ENCODE measurements at places on chromosomes 13 and 19. TPM values are rescaled to one million over a fixed set of nuclear protein-coding genes. Genes with fewer than 3 reads are reported as not detected.

GRCh38 chr13:22000191-22000590 lies 329.3 kb downstream of the FGF9 start:
- DNase-seq = no peak

Gene PLEKHJ1
- 31.7 TPM for total RNA-seq

- no peak for DNase-seq
Measured at GRCh38 chr19:55626350-55626749, 2.0 kb upstream of the ZNF784 start.

GRCh38 chr19:49551531-49551930 lies 23.7 kb downstream of the RCN3 start:
- no peak for DNase-seq

DNA sequence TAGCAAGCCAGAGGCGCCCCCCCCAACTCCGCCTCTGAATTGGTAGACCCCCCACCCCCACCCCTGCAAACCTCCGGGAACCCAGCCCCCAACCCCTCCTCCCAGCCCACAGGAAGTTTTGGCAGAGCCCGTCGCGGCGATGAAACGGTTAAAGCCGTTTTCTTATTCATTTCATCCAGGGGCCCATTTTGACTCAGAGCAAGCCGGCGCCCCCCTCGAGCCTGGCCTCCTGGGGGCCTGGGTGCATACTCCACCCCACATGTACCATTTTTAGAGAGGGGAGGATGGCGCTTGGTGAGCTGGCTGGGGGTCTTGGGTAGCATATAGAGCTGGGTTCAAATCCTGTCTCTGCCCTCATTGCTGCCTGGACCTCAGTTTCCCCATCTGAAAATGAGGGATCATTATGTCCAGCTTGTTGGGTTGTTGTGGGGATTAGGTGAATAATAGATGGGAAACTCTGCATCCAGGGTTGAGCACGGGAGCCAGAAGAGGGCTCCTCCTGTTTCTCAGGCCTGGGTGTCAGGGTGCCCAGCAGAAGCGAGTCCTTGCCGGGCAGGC lies 7.9 kb upstream of the JUNB start:
- no peak for DNase-seq

DNA sequence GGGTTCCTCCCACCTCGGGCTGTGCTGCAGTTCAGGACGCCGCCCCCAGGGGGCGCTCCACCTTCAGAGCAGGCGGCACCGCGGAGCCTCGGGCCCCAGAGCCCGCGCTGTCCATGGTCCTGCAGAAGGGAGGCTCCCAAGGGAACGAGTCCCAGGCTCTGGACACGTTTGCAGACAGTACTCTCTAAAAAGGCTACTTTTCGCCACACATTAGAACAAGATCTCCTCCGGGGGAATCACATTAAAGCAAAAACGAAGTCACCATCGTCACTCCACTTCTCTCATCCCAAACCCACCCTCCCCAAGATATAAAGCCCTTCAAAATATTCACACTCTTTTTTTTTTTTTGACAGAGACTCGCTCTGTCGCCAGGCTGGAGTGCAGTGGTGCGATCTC lies 4.6 kb upstream of the SIGLEC10 start:
- peak; percentile 59 for DNase-seq

- peak; percentile 89 for DNase-seq
Measured at GRCh38 chr19:44051650-44052402, at the start of gene ZNF223. ZNF223 (plus strand) TSS chr19:44052036; CDS start chr19:44055177, 3,141 bp downstream.

GRCh38 chr13:37811441-37811840 lies 58.1 kb downstream of the TRPC4 start:
- peak; percentile 7 for DNase-seq

DNA sequence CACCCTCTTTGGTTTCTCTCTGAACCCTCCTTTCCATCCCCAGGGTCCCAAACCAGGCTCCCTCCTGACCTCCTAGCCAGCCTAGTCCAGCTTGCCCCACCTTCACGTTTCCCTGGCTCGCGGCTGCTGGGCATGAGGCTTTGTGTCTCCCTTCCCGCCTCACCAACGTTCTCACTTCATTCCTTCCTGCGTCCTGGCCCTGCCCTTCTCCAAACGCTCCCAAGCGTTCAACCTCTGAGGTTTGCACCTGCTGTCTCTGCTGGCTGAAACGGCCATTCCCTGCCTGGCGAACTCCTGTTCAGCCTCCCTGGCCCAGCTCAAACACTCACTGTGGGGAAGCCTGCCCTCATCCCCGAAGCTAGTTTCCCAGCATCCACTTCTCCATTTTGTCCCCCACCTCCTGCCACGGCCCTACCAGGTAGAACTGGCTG lies 12.4 kb downstream of the EPS8L1 start:
- no peak for DNase-seq

Gene CD37
- not detected for total RNA-seq

DNA sequence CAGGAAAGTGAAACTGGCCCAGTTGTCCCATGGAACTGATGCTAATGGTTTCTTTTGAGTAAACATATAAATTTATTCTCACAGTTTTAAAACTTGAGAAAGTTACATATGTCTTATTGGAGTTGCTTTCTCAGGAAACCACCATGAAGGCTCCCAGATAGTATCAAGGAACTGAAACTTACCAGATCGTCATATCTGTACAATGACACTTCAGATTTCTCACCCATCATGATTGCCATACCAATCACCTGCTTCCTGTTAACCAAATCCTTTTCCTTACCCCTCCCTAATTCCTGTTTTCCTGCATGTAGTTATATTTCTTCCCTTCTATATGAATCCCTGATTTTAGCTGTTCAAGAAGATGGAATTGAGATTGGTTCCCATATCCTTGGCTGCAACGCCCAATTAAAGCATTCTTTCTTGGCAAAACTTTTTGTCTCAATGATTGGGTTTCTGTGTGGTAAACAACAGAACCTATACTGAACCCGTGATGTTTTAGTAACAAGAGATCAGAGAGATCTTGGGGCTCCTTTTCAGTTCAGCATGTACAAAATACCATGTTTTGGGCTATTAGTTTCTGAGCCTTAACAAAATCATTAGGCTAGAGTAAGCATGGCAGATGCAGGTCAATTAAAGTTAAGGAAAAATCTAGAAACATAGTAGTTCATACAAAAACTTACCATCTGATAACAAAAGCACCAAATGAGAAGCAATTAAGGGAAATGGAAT lies 781.3 kb upstream of the MIR17HG start:
- no peak for DNase-seq

DNA sequence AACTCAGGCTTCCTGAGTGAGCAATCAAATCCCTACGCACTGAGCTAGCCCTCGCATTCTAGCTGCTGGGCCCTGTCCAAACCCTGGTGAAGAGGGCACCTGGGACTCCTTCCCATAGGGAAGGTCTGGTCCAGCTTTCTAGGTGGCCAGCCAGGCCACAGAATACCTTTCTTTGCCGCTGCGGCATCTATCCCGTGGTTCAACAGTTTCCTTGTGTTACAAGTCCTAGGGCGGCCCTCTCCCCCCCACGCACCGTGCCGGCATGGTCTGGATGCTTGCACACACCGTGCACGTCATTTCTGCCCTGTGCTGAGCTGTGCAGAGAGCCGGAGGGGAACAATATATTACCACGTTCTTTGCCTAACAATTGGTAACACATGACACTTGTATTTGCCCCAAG lies 164.6 kb upstream of the TSHZ3 start:
- no peak for DNase-seq

- DNase-seq = no peak
Measured at GRCh38 chr19:42069619-42070351, at the start of gene GRIK5. GRIK5 (minus strand) TSS chr19:42070206; CDS start chr19:42065770, 4,436 bp downstream.

Gene OR7A5
- total RNA-seq = not detected

DNA sequence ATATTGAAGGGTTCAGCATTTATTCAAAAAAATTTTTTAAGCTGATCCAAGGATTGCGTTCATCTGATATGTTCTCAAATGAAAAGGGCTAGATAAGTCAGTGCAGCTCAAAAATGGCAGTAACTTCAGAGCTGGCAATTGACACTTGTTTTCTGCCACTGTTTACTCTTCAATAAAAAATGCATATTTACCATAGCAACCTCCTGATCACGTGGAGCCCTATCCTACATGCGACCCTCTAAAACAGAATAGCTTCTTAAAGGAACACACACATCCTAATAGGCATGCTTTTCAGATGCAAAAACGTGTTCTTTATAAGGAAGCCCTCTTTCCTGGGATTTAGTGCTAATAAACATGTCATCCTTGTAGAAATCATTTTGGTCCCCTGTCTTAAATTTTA lies 150.2 kb downstream of the ZNF536 start:
- no peak for DNase-seq

GRCh38 chr19:50268041-50268440 lies 61.1 kb downstream of the KCNC3 start:
- no peak for DNase-seq

DNA sequence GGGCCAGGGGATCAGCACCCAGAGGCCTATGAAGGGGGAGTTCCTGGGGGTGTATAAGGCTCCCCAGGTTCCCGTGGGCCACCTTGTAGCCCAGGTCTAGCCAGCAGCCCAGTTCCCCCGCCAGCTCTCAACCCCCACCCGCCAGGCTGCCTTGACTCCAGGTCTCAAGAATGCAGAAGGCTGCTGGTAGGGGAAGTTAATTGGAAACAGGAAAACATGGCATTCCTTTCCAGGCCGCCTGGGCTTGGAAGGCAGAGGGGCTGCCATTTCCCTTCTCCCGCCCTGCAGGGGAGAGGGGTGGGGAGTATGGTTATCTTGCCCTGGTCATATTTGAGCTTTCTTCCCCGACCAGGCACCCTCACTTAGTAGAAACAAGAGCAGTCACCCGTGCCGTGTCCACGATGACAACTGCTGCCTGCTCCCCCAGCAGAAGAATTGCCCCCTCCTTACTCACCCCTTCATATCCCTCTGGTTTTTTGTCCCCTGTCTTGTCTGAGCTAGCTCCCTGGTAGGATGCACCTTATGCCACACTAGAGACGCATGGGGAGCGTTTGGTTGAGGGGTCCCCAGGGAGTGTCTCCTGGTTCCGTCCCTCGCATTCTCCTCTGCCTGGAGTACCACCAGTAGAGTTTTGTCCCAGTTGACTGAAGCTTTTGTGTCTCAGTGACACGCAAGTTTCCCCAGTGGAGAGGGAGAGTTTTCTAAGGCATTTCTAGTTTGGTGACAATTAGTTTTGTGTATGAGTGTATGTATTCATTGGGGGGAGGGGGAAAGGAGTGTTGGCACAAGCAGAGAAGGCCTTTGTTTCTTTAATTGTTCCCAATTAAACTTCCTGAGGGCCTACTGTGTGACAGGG lies 4.5 kb downstream of the BICRA start:
- peak; percentile 70 for DNase-seq

GRCh38 chr19:35040826-35041547 lies 534 bp upstream of the HPN start:
- no peak for DNase-seq

GRCh38 chr13:28451482-28452217 lies 43.3 kb downstream of the FLT1 start:
- no peak for DNase-seq

Gene PIH1D1
- 122 TPM for total RNA-seq

Gene SHC2
- total RNA-seq = not detected

- no peak for DNase-seq
Measured at GRCh38 chr13:99991828-99992775, 10.5 kb downstream of the ZIC2 start.

DNA sequence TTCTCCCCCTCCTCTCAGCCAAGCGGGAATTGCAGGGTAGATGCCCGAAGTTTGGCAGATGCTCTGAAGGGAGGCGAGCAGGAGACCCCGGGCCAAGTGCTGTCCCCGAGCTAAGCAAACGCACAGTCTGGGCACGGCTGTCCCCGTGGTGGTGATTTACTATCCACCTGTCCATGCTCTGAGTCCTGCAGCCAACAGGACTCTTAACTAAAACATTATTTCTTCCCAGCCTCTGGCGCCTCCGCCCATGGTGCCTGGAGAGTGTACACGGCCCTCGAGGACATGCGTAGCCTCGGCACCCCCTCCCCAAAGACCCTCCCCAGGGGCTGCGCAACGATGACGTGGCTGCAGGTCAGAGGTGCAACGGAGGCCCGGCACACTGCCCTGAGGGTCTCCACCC lies 7.6 kb downstream of the TINCR start:
- no peak for DNase-seq

DNA sequence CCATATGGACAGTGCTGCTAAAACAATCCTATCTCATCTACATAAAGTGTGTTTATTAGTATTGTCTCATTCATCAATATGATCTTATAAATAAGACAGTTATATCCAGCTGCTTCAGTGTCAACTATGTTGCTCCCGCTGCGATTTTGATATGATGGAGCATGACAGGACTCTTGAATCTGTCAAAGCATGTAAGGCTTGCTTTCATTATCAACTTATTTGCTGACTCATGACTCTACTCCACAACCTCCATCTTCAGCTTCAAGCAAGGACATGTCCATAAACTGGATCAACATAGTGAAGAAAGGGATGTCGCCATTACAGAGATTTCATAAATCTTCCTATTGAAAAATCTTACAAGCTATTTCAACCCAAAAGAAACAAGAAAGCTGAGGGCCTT lies 2812.6 kb downstream of the PCDH9 start:
- DNase-seq = no peak

Gene TMTC4
- total RNA-seq = 13.1 TPM

Gene LHFPL6
- total RNA-seq = 24.7 TPM

Gene ZNF234
- total RNA-seq = 11.9 TPM

Gene SYNGR4
- not detected for total RNA-seq

DNA sequence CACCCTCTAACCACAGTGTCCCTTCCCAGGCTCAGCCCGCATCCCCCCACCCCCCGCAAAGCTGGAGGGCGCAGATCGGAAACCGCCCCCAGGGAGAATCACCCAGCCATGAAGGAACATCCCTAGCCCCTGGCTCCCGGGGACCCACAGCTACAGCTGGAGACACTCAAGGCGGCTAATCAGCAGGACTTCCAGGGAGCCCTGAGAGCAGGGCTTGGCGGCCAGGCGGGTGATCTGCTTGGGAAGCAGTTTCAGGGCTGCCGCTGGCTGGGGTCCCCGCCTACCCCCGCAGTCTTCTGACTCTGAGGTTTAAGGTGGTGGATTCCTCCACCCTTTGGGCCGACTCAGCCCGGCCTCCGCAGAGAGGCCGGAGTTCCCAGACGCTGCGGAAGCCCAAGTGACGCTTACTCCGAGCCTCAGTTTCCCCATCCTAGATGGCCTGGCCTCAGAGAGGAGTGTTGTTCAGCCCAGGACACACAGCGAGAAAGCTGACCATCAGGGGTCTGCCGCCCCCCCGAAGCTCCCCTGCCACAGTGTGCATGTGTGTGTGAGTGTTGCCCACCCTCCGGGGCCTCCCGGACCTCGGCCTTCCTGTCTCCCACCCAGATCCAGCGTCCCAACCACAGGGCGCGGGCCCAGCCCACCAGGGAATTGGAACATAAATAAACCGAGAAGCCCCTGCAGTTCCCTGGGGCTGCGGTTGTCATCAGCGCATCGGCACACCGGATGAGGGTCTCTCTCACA lies 9.8 kb downstream of the FUT6 start:
- no peak for DNase-seq

DNA sequence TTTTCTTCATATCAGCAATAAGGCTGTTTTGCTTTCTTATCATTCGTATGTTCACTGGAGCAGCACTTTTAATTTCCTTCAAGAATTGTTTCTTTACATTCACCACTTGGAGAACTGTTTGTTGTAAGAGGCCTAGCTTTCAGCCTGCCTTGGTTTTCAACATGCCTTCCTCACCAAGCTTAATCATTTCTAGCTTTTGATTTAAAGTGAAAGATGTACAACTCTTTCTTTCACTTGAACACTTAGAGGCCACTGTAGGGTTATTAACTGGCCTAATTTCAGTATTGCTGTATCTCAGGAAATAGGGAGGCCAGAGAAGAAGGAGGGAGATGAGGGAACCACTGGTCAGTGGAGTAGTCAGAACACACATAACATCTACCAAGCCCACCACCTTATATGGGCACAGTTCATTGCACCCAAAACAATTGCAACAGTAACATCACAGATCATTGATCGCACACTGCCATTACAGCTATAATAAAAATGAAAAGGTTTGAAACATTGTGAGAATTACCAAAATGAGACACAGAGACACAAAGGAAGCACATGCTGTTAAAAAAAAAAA lies 181.4 kb upstream of the TUBA3C start:
- no peak for DNase-seq

- DNase-seq = peak; percentile 61
Measured at GRCh38 chr19:35704218-35704617, at the start of gene ZBTB32. ZBTB32 (plus strand) TSS chr19:35704558; CDS start chr19:35714627, 10,069 bp downstream.

Gene RNF225
- not detected for total RNA-seq

Data from IMR-90 (cell line).